Mammary epithelial cell (primary cell): ENCODE measurements at places on chromosomes 7 and 10. TPM values are rescaled to one million over a fixed set of nuclear protein-coding genes. Genes with fewer than 3 reads are reported as not detected.

The MYO3A gene
- not detected for total RNA-seq

The CLDN4 gene
- total RNA-seq: 11.7 TPM

The AGBL3 gene
- total RNA-seq: 0.61 and 0.99 TPM in 2 replicates

The DLG5 gene
- 68.9 and 76.5 TPM in 2 replicates for total RNA-seq

The VAX1 gene
- not detected for total RNA-seq

The IL6 gene
- 0.37 and 0.66 TPM in 2 replicates for total RNA-seq

The GOLGA7B gene
- 1.7 and 3.1 TPM in 2 replicates for total RNA-seq

The PDLIM1 gene
- total RNA-seq: 105 TPM

The PWWP2B gene
- 10.7 and 12.8 TPM in 2 replicates for total RNA-seq

The CRTAC1 gene
- total RNA-seq: not detected in 2 replicates
